Progenitor cell of endocrine pancreas (in vitro differentiated cells): ENCODE measurements at places on chromosomes 4 and X.

DNA sequence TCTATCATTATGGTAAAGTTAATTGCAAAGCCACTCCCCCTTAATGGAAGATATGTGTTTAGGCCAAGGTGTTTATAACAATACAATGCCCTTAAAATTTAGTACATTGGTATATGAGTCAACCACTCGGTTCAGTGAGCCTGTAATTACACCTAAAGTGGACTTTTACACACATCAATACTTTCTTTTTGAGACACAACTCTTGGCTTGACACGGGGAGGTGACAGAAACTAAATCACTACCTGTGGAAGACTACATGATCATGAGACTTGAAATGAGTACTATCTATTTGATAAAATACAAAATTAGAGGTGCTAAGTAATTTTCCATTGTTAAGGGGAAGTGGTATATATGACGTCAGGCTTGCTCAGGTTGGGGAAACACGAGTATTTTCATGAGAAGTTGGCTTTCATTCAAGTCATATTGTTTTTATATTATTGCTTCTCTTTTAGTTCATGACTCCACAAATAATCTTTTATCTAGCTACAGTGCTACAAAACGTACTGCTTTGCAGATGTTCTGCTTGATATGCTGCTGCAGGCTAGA, 918.3 kb downstream of the ARAP2 start:
- H3K4me1 ChIP-seq = no peaks in the 10 kb centered on the region
- no peak for DNase-seq
- no peaks in the 10 kb centered on the region for H3K36me3 ChIP-seq
- no peak overlapping the region for H3K4me3 ChIP-seq
- H3K27ac ChIP-seq = no peak overlapping the region

DNA sequence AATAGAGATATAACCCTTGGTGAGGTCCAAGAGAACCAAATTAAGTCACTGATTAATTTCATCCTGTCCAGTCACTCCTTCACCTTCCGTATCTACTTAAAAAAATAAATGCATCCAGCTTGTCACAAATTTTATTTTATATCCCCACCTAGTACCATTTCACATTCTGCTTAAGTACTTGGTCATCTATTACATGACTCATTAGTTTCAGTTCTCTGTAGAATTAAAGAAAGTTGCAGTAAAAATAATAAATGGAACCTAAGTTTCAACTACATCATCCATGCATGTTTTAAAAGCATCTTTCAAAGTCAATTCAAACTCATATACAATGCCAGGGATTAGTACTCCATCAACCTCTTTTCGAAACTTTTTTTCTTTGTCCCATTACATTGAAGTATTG, 130.2 kb downstream of the SH2D1A start:
- no peaks in the 10 kb centered on the region for H3K36me3 ChIP-seq
- no peak overlapping the region for H3K4me3 ChIP-seq
- DNase-seq = no peak
- no peak overlapping the region for H3K27ac ChIP-seq
- peaks cover 22% of the 10 kb centered on the region for H3K4me1 ChIP-seq

- H3K27ac ChIP-seq = no peak overlapping the region
- peaks cover 5% of the 10 kb centered on the region for H3K4me1 ChIP-seq
Observed at GRCh38 chrX:113370006-113370405, 529.4 kb upstream of the AMOT start.

- no peaks in the 10 kb centered on the region for H3K4me1 ChIP-seq
- H3K36me3 ChIP-seq = no peaks in the 10 kb centered on the region
- no peaks in the 10 kb centered on the region for H3K27me3 ChIP-seq
- DNase-seq = no peak
- no peak overlapping the region for H3K27ac ChIP-seq
Observed at GRCh38 chr4:28469387-28469786, 1608.7 kb downstream of the STIM2 start.

DNA sequence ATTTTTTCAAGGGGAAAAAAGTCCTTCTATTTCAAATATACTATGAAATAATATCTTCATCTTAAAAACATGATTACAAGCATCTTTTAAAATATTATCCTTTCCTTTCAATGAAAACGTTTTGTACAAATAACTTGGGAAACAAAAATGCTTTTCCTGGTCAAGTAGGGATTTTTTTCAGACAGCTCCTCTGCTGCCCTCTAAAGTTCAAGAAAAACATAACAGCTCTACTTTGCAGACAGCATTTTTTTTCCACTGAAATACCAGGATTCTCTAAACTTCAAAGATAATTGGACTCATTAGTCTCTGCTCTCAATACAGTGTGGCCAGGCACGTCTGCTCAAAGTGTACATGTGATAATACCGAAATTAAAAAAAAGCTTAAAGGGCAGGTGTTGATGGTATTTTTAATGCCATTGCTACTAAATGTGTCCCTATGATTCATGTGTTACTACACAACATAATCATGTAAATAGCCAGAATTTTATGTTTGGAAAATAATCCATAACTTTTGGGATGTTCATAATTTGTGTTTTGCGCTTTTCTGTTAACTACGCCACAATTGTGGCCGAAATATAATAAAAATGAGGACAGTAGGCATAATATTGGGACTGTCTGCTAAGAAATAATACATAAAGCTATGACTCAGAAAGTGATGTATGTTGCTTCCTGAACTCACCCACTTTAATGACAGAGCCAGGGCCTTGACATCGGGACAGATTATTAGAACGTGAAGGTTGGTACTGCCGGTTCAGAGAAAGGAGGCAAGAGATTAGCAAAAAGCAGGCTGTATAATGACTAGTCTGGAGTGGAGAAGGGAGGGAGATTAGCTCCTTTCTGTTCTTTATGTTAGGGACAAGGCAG, 478.9 kb downstream of the KCNIP4 start:
- no peak overlapping the region for H3K27ac ChIP-seq
- no peak for DNase-seq
- H3K4me1 ChIP-seq = no peaks in the 10 kb centered on the region
- no peaks in the 10 kb centered on the region for H3K36me3 ChIP-seq

DNA sequence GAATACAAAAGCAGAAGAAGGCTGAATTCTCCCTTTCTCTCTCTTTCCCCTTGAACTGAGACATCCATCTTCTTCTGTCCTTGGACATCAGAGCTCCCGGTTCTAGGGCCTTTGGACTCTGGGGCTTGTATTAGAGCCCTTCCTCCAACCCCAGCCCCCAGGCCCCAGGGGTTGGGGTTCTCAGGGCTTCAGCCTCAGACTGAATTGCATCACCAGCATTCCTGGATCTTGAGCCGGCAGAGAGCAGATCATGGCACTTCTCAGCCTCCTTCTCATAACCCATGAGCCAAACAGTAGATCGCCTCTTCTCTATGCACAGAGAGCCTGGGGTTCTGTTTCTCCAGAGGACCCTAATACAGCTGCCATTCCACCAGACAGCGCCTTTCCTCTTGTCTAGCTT, 25.3 kb upstream of the CLDN24 start:
- peaks cover 12% of the 10 kb centered on the region for H3K27me3 ChIP-seq
- H3K4me3 ChIP-seq = no peak overlapping the region
